ENCODE measurements at places on chromosomes 11 and 22.

- DNase-seq = no peak
These were observed 750 bp upstream of the NAT10 start for GRCh38 chr11:34104680-34105078.

- no peak for DNase-seq
These were observed 4.3 kb upstream of the PATZ1 start for GRCh38 chr22:31350410-31350863.

GRCh38 chr11:82041764-82042163, 691.9 kb downstream of the FAM181B start:
- DNase-seq = no peak

GRCh38 chr11:120682866-120683265, 171.3 kb downstream of the GRIK4 start:
- peak; percentile 50 for DNase-seq

GRCh38 chr11:109970516-109971183, 122.5 kb upstream of the ZC3H12C start:
- DNase-seq = no peak

GRCh38 chr11:128301756-128302155, 285.6 kb downstream of the ETS1 start:
- DNase-seq = no peak

DNA sequence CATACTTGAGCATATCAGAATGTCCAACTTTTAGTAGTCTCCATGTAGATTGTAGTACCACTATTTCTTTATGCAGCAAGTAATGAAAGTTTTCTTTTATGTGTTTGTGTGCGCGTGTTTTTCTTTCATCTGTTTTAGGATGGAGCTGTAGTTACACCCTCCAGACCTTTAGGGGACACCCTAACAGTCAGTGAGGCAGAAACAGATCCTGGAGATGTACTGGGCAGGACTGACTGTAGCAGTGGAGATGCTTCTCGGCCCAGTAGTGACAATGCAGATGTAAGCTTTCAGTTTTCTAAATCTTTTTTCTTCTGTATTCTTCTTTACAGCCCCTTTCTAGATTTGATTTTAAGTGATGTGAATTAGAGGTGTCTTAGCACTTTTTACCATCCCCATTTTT, 79.9 kb upstream of the GRIK4 start:
- peak; percentile 35 for DNase-seq

GRCh38 chr11:83035070-83035854, 36.4 kb downstream of the RAB30 start:
- DNase-seq = no peak

- no peak for DNase-seq
These were observed 20.2 kb upstream of the PRDM10 start for GRCh38 chr11:130022799-130023198.

- DNase-seq = no peak
These were observed 1.4 kb downstream of the CHRNA10 start for GRCh38 chr11:3669742-3670183.

- no peak for DNase-seq
These were observed 326.7 kb upstream of the NCAM1 start for GRCh38 chr11:112634551-112634950.

- DNase-seq = no peak
These were observed 102.1 kb downstream of the SLC1A2 start for GRCh38 chr11:35317253-35317652.

- DNase-seq = no peak
These were observed 12.1 kb downstream of the TSPAN4 start for GRCh38 chr11:854601-855329.

DNA sequence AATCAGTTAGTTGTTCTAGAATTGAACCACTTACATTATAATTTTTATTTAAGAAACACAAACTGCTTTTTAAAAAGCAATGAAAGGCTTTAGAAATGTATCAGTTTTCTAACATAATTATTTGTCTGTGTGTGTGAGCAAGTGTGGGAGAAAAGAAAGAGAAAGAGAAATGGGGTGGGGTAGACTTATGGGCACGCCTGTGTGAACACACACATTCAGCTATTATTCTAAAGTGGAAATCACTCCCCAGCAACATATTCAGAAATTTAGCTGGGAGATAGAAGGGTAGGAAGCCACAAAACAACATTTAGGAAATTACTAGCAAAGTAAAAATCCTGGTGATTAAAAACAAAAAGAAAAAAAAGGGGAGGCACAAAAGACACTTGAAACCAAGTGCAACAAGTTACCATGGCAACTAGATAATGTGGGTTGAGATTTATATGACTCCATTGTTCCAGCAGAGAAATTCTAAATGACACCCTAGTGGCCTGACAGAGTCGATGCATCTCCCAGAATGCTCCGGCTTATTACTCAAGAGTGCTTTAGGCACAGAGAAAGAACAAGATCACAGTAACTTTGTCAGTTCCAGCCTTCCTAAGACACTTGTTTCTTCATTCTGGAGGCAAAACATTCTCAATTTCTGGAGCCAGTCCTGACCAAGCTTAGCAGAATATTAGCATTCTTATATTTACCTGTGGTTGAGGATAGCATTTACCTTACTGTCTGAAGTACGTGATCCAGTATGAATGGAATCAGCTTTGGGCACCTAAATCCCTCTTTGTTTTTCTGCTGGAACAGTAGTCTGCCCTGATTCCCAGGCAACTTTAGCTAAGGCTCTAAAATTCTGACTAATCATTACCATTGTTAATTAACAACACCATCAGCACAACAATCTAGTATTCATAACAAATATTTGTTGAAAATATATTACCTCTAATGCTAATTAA, 444.4 kb downstream of the DLG2 start:
- no peak for DNase-seq

DNA sequence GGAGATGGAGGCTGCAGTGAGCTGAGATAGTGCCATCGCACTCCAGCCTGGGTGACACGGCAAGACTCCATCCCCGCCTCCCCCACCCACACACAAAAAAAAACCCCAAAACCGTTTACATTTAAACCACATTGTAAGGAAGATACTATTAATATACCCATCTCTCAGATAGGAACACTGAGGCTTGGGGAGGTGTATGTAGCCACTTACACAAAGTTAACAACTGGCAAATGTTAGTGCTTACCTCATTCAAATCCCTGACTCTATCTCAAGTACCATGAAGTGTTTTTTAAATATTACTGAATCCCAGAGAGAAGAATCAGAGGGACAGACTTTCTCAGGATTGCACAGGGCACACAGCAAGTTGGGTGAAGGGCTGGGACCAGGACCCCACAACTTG, 164.5 kb downstream of the MIAT start:
- DNase-seq = no peak

- DNase-seq = no peak
These were observed 342.7 kb upstream of the SYN3 start for GRCh38 chr22:33400891-33401290.

DNA sequence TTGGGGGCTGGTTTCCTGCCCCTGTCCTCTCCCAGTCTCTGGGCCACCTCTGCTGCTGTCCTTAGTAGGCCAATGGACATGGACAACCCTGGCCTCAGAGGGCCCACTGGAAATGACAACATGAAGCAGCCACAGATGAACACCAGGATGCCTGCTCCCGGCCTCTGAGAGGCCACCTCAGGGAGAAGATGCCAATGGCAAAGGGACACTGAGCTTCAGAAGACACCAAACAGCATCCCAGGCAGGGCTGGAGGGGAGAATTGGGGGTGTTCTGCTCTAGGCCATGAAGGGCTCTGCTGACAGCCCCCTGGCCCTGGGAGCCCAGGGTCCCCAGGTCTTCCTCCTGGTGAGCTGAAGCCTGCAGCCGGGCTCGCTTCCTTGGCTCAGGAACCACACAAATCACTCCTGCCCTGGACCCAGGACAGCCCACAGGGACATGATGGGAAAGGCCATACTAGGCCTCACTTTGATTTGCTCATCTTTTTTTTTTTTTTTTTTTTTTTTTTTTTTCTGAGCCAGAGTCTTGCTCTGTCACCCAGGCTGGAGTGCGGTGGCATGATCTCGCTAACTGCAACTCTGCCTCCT, 45.3 kb downstream of the TPBGL start:
- DNase-seq = no peak

DNA sequence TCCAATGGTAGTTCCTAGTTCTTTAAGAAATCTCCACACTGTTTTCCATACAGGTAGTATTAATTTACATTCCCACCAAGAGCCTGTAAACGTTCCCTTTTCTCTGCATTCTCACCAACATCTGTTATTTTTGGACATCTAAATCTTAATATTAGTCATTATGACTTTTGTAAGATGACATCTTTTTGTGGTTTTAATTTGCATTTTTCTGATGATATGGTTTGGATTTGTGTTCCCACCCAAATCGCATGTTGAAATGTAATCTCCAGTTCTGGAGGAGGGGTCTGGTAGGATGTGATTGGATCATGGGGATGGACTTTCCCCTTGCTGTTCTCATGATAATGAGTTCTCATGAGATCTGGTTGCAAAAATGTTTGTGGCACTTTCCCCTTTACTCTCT, 89.0 kb downstream of the MUC15 start:
- no peak for DNase-seq

DNA sequence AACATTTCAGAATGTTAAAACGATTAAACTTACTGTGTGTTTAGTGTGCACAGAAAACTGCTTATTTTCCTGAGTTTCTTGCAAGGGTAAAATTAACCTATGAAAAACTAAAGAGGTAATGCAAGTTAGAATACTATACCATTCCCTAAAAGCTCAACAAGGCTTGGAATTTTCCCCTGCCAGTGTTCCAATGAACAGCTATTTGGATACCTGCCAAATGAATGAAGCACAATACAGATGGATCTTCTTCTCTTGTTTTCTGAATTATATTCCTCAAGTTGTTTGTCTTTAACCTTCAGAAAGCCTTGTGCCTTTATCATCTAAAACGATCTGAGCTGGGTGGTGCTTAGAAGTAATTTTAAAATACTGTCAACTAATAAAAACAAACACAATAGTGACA, 204.5 kb downstream of the LRRC4C start:
- DNase-seq = no peak

DNA sequence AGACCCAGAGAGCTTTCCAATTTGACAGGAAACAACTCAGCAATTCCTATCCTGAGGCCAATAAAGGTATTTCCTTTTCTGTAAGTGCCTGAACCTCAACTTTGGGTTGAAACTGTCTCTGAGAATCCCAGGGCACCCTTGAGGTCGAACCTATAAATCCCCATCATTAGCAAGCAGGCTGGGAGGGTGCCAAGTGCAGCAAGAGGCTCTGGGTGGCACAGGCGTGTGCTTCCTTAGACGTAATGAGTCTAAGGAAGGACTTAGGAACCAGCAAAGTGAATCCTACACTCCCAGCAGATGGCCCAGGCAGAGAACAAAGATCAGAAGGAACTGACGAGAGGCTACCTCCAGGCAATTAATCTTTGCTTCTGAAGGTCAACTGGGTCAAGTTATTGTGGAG, 234.3 kb upstream of the NARS2 start:
- DNase-seq = no peak

- DNase-seq = no peak
These were observed 163.6 kb downstream of the ST3GAL4 start for GRCh38 chr11:126518972-126519690.

DNA sequence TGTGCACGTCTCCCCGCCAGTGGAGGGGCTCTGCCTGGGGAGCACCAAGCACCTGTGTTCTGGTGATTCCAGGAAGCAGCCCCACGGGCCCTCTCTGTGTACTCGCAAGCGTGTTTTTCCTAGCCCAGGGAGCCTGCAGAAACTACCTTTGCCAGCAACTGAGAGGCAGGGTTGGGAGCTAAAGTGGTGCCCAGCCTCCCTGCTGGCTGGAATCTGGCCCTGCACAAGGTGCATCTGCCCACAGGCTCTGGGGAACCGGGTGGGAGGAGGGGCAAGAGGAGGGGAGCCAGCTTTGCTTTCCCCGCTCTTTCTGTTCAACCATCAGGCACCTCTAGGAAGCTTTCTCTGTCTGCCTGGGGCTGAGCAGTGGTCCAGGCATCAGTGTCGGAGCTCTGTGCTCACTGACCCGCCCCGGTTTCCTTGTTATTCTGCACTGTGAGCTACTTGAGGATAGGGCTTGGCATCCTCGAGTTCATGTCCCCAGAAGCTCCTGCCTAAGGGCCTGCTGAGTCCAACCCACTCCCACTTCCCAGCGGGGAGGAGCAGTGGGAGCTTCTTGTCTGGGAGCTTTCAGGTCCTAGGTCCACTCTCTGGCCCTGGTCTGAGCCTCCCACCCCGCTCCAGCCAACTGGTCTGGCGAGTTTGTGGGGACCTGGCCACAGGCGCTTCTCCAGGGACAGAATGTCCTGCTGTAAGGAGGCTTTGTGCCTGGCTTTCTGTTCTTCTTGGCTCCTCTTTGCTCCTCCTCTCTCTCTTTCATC, 14.9 kb downstream of the DAGLA start:
- no peak for DNase-seq

- no peak for DNase-seq
These were observed 17.0 kb downstream of the MRPL48 start for GRCh38 chr11:73804712-73805111.

- DNase-seq = peak; percentile 67
These were observed 12.5 kb downstream of the KMT5B start for GRCh38 chr11:68200639-68201038.

DNA sequence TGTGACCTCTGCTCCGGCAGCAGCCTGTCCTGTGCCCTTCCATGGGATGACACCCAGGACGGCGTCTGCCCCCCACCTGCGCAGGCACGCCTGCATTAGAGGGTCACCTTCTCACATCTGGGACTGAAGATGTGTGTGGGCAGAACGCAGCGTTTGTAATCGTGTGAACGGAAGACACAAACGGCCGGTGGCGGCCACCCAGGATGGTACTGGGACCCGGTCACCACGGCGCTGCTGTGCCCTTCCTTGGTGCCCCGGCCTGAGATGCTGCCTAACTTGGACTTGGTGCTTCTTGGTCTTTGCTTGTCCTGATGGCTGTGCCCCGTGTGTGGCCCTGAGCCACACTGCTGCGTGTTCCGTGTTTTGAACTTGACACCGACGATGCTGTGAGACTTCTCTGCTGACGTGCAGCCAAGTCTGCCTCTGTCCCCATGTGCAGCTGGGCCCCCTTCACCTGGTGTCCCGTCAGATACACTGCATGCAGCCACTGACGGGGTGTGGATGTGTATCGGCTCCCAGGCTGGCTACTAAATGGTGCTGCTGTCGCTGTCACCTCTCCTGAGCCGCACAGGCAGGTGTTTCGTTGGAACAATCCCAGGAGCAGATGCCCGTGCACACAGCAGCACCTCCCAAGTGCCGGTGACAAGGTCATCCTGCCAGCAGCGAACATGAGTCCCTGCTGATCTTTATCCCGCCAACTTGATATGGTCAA, 21.4 kb downstream of the YPEL1 start:
- DNase-seq = no peak

DNA sequence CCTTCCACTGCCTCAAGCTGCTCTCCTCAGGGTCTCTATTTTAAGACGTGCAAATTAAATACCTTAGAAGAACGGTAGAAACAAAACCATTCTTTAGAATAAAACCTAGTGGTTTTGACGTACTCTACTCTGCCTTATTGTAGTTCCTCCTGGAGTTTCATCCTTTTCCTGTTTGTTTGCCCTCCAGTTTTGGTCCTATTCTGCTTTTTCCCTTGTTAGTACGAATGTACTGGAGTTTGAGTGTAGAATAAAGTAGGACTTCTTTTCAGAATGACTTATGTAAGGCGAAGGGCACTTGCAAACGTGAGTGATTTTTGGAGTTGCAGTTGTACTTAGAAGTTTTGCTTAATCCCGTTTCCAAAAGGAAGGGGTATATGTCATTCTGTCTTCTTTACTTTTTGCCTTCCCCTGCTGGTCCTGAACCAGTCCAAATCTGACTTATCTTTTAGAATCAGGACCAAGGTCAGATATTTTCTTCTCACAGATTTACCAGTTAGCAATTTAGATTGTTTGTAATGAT, 1.4 kb downstream of the SIK2 start:
- DNase-seq = no peak

GRCh38 chr11:122706291-122707088, 51.0 kb downstream of the UBASH3B start:
- DNase-seq = no peak

Data from AG09309 (cell line).